ENCODE measurements at places on chromosomes 5 and 9.

DNA sequence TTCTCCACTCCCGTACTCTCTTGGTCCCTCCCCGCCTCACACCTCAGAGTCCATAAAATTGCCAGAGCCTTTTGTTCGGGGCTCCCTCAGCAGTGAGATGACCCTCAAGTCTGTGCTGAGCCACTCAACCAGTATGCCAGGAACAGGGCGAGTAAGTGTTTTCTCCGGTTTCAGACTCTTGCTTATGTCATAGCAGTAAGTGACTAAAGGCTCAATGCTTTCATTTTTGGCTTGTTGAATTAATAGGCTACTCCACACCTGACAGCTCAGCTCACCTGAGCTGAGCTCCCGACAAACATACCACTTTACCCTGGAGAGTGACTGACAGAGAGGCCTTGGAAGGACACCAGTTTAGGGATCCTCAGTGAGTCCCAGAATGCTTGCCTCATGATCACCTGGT is 30.5 kb downstream of the PCSK1 start:
- DNase-seq = no peak

GRCh38 chr5:174097486-174098185 is 52.1 kb downstream of the NSG2 start:
- no peak for DNase-seq

- peak; percentile 97 for DNase-seq
These were observed at the start of gene SPTLC1 for GRCh38 chr9:92115071-92115858. SPTLC1 (minus strand) TSS chr9:92115413; CDS start chr9:92115370, 43 bp downstream.

GRCh38 chr5:90968319-90968718 is 409.7 kb downstream of the ADGRV1 start:
- no peak for DNase-seq

DNA sequence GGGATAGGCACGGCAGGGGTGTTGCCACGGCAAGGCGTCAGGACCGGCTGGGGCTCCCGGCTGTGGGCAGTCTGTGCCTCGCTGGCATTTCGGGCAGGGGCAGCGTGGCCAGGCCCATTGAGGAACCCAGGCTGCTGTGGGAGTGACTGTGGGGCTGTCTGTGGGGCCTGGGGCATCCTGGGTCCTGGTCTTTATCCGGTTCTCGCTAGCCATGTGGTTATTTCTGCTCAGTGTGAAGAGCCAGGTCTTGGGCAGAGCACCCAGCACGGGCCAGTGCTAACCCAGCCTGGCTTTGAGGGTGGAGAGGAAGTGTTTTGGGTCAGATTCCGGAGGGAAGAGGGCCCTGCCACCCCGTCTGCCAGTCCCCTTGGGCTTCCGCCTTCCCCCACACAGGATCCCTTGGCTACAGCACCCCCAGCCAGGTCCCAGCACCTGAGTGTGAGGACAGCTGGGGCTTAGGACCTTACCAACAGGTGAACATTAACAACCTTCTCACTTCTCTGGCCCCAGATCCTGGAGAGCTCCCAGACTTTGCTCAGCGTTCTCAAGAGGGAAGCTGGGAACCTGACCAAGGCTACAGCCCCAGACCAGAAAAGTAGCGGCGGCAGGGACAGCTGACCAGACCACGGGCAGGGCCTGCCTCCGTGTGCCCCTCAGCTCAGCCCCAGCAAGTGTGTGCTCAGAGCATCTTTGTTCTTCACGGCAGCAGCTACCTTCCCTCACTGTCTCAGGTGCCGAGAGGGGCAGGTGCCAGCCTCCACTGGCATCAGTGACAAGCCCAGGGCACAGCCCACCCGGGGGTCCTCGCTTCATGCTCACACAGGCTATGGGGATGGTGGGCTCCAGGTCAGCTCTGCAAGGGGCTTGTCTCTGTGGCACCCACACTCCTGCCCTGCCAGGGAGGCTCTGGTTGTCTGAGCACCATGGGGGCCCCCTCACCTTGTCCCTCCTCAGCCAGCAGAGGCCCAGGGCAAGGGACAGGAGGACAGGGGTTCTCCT is 1.1 kb downstream of the SSNA1 start:
- DNase-seq = no peak

GRCh38 chr9:26535151-26535550 is 357.5 kb downstream of the CAAP1 start:
- no peak for DNase-seq

GRCh38 chr5:29780401-29780800 is 1413.1 kb upstream of the CDH6 start:
- DNase-seq = no peak

GRCh38 chr9:75140261-75140660 is 51.9 kb downstream of the OSTF1 start:
- DNase-seq = no peak

- no peak for DNase-seq
These were observed 54.8 kb downstream of the FAM81B start for GRCh38 chr5:95445995-95446394.

- DNase-seq = no peak
These were observed 5.2 kb downstream of the BDP1 start for GRCh38 chr5:71460693-71461092.

- peak; percentile 61 for DNase-seq
These were observed 889 bp upstream of the ADAMTS12 start for GRCh38 chr5:33892620-33893137.

DNA sequence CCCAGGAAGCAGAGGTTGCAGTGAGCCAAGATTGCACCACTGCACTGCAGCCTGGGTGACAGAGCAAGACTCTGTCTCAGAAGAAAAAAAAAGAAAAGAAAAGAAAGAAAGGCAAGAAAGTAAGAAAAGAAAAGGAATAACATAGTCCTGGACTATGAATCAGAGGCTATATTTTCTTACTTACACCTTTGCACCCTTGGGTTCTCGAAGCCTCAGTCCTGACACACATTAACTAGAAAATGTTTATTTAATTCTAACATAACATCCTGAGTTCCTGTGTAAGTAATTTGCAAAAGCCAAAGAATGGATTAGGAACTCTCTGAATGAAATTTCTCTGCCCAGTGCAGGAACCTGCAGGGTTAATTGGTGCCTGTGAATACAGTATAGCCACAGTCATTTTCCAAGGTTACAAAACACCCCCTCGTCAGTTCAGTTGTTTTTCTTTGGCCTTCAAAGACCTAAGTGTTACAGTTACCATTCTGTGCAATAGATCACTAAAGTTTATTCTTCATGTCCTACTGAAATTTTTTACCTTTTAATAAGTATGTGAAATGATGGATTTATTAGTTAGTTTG is 147.6 kb downstream of the SV2C start:
- no peak for DNase-seq

DNA sequence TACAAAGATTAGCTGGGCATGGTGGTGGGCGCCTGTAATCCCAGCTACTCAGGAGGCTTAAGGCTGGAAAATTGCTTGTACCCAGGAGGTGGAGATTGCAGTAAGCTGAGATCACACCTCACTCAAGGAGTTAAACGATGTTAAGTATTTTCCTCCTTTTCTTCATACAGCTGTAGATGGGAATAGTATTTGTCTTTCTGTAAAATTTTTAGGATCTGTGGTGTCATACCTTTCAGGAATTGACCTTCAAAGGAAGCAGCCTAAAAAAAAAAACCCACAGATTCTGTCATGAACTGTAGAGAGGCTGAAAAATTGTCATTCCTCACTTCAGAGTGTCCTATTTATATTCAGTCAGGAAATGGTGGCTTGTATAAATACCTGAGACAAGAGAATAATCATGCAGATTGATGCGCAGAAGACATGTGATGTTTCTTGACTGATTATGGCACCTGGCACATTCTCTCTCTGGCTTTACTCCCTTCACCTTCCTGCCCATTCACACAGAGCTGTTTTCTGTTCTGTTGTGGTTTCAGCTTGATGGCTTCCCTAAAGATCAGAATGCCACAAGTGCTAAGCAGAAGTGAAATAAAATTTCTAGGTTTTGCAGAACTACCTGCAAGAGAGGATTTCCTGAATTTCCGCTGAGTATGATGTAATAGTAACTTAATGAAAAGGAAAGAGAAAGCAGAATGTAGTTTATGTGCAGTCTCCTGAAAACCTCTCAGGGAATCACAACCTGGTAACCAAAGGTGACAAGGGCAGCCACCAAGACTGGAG is 3.8 kb downstream of the IFNA1 start:
- DNase-seq = no peak

DNA sequence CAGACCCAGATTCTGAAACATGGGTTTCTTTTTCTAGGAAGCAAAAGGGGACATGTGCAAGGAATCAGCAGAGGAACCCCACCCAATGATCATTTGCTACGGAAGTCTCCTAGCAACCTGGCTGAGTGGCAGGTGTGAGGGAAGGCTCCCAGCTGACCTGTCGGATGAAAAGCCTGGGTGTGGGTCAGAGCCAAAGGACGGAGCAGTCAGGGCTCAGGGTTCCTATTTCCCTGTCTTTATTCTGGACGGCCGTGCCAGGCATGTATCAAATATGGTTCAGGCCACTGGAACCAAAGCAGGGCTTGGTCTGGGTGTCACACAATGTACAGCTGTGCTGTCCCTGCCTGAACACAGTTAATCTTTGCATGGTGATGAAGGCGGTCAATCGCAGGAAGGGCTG is 20.1 kb downstream of the STK10 start:
- DNase-seq = no peak

GRCh38 chr9:129624168-129624759 is 1.7 kb upstream of the NTMT1 start:
- peak; percentile 60 for DNase-seq

DNA sequence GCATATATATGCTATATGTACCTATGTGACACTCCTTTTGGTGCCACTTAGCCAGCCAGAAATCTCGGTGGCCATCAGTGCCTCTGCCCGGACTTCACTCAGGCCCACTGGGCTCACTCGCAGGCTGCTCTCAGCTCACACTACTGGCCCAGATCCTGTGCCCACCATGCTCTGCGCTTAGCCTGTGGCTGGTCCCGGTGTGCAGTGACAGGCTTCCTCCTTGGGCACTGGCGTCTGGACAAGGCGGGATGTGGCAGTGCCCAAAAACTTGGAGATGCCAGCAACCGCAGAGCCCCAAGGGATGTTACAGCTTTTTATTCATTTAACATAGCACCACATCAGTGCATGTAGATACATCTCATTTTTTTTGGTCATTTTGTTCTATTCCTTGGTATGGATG is 77.4 kb downstream of the NREP start:
- DNase-seq = no peak

DNA sequence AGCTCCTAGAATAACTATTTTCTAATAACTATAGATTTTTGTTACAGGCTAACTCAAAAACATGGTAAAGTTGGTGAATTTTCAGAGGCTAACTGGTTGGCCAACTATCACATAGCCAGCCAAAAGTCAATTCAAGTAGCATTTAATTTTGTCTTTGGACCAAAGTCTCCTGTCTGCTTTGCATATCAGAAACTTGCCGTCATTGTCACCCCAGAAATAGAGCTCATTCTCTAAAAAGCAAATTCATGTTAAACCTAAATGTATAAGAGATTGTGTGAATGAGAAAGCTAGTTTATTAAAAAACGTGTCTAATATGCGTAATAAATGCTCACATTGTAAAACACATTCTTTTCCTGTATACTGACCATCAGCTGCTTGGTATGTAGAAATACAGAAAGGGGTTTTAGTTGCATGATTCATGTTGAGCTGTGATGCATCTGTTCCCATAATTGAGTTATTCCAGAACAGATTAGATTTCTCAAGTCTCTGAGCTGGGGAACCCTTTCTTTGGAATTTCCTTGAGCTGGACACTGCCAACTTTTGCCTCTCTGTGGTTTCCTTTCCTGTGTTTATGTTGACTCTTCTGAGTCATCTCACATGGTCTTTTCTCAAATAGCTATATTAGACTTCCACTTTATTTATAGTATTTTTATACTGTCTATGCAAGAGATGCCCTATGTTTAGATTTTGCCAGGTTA is 7.3 kb downstream of the SRFBP1 start:
- no peak for DNase-seq

GRCh38 chr5:16519435-16519834 is 53.8 kb upstream of the ZNF622 start:
- no peak for DNase-seq

DNA sequence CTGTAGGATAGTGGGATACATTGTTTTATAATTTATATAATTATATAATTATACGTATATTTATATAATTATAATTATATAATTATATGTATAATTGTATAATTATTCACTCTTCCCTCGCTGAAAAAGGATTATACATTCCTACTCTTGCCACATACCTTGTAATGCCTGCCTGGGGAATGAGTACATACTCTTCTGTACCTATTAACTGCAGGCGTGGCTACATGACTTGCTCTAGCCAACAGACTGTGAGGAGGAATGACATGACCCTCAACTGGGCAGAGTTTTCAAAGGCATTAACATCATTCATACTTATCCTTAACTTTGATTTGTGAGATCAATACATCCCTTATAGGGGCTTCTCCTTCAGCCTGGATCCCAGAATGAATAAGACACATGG is 19.1 kb downstream of the ERMP1 start:
- no peak for DNase-seq

DNA sequence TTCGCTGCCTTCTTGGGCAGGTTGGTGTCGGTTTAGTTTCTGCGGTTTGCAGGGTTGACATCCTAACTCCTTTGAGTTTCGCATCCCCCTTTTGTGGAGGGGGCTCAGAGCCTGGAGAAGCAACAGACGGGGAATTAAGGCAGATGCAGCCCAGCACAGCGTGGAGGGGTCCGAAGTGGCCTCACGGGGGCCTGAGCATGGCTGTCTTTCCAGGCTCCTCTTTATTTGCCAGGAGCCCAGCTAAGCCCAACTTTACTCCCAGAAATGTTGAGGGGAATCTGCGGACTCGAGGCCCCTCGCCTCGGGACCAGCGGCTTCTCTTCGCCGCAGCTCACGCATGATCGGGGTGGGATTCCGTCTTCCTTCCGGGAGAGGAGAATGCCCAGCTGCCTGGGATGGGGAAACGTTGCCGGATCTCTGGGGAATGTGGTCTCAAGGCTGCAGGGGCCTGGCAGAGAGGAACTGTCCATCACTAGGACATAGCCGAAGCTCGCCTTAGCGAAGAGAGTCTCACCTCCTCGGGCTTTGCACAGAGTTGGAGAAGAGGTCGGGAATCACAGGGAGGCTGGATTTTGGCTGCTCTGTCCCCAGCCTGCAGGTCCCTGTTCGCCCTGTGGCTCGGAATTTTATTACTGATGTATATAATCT is 1.3 kb downstream of the RAI14 start:
- DNase-seq = peak; percentile 45

Data from right hindlimb (tissue), 1 donor.